ENCODE measurements at places on chromosomes 6 and 20. TPM values are rescaled to one million over a fixed set of nuclear protein-coding genes. Genes with fewer than 3 reads are reported as not detected.

The SLC35D3 gene
- not detected for total RNA-seq

The TCF15 gene
- total RNA-seq: 0.97 TPM

The PARD6B gene
- total RNA-seq: 11.5 TPM

The TSPO2 gene
- not detected for total RNA-seq

The CPNE5 gene
- total RNA-seq: 9.5 TPM

The PRL gene
- total RNA-seq: not detected

GRCh38 chr6:80566361-80566760, 459.9 kb downstream of the BCKDHB start:
- no peak for DNase-seq

DNA sequence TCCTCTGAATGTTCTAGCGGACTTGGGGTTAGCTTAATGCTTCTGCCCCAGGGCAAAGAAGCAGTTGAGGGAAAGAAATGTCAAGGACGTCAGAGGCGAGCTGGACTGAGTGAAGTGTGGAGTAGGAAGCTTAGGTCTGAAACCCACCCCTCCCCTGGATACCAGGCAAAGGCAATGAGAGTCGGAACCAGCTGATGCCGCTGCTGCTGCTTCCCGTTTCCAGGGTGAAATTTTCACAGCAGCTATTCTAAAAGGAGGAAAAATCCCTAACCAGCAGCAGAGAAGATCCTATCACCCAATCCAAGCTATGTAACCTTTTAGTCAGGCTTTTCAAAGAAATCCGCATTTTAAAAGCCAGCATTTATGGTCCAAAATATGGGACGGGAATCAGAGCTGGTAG, 564.3 kb downstream of the LMBRD1 start:
- no peak for DNase-seq

GRCh38 chr20:47198254-47198671, 158.2 kb downstream of the ZMYND8 start:
- no peak for DNase-seq
